ENCODE measurements at places on chromosomes 7 and 10. TPM values are rescaled to one million over a fixed set of nuclear protein-coding genes. Genes with fewer than 3 reads are reported as not detected.

GRCh38 chr10:127940866-127941640, 34.1 kb downstream of the PTPRE start:
- no peak overlapping the region for H3K27ac ChIP-seq
- H3K4me3 ChIP-seq: no peak overlapping the region
- peak; percentile 32 for DNase-seq
- no peaks in the 10 kb centered on the region for H3K36me3 ChIP-seq

DNA sequence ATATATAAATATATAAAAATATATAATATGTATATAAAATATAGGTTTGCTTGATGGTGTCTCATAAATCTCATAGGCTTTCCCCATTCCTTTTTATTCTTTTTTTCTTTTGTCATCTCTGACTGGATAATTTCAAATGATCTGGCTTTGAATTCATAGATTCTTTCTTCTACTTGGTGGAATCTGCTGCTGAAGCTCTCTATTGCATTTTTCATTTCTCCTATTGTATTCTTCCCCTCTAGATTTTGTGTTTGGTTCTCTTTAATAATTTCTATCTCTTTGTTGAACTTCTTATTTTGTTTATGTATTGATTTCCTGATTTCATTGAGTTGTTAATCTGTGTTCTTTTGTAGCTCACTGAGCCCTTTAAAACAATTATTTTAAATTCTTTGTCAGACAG, 629.4 kb downstream of the GALNT17 start:
- no peaks in the 10 kb centered on the region for H3K4me1 ChIP-seq
- no peak overlapping the region for H3K27ac ChIP-seq
- H3K36me3 ChIP-seq: no peaks in the 10 kb centered on the region
- H3K4me3 ChIP-seq: no peak overlapping the region

OR13A1 gene
- 0.31 TPM for total RNA-seq

DNA sequence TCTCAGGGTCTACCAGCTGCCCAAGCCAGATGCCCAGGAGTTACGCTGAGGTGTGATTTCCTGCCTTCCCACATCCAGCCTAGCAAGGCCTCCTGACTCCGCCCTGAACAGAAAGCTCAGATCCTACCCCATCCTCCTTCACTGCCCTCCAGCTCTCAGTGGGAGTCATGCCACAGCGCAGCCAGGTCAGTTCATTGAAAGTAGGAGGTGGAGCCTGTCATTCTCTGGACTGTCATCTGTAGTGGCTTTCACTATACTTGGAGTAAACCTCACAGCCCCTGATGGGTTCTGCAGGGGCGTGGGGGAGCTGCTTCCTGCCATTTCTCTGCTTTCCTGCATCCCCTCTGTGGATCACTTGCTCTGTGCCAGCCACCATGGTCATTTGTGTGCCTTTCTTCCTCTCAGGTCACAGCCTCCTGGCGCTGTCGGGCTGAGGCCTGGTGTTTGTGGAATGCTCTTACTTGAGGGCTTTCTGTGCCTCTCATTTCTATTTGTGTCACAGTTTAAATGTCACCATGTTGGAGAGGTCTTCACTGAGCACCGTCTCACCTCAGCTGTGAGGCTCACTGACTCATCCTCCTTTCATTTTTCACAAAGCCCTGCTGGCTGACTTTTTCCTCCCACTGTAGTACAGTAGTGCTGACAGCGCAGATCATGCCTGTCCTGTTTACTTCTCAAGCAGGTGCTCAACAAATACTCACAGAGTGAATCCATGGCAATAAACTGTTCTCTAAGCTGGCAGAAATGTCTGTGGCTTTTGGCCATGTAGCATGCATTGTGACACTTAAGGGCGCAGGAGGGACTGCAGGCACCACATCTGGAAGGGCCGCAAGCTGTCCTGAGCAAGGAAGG, 61.0 kb upstream of the TMEM248 start:
- H3K27ac ChIP-seq: no peak overlapping the region
- H3K36me3 ChIP-seq: peaks cover 6% of the 10 kb centered on the region
- H3K4me1 ChIP-seq: no peaks in the 10 kb centered on the region
- H3K4me3 ChIP-seq: no peak overlapping the region
- no peaks in the 10 kb centered on the region for H3K27me3 ChIP-seq
- peak; percentile 65 for DNase-seq

GRCh38 chr10:11678074-11678793, 63.9 kb upstream of the ECHDC3 start:
- H3K4me3 ChIP-seq: no peak overlapping the region
- no peak overlapping the region for H3K27ac ChIP-seq
- no peak for DNase-seq
- peaks cover 4% of the 10 kb centered on the region for H3K27me3 ChIP-seq
- H3K4me1 ChIP-seq: peaks cover 4% of the 10 kb centered on the region

- no peak for DNase-seq
- no peak overlapping the region for H3K27ac ChIP-seq
These were observed 620.2 kb downstream of the ANKRD7 start for GRCh38 chr7:118844748-118845147.

ZNF248 gene
- total RNA-seq: 19.6 TPM

FIGNL1 gene
- total RNA-seq: 41.7 TPM

DNA sequence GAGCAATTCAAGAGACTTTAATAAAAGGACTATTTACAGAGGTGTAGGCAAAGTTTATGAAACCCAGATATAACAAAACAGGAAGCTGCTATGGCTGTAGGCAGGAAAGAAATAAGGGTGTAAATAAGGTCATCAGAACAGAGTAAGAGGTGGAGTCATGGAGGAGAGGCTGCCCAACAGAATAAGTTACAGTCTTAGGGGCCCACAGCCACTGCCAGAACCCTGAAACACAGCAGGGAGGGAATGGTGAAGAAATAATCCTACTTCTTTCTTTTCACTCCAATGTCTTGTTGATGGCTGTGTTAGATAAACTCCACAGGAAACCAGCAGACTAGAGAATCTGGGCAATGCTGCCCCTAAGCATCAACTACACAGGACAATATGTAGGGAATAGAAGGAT, 155.8 kb upstream of the TAC1 start:
- no peak overlapping the region for H3K4me3 ChIP-seq
- H3K27ac ChIP-seq: no peak overlapping the region

WIPF3 gene
- 10.2 TPM for total RNA-seq

NUTM2A gene
- total RNA-seq: 1.5 TPM

AGAP5 gene
- 10.1 TPM for total RNA-seq

DNA sequence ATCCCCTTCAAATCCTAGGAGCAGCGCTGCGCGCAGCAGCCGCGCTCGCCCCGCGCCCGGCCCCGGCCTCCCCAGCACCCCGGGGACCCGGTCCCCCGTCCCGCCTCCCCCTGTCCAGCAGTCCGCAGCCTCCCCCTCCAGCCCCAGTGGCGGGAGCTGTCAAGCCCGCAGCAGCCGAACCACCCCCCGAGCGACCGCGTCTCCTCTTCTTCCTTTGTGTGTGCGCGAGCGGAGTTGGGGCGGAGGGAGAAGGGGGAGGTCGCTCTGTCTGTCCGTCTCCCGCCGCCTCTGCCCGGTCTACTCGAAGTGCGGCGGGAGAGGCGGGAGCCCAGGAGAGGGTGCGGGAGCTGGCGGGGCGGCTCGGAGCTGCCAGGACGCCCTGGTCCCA, 375 bp upstream of the CHN2 start:
- H3K4me3 ChIP-seq: peak overlapping the region; percentile 83
- H3K27me3 ChIP-seq: peaks cover 37% of the 10 kb centered on the region
- no peaks in the 10 kb centered on the region for H3K36me3 ChIP-seq
- H3K4me1 ChIP-seq: peaks cover 25% of the 10 kb centered on the region
- H3K27ac ChIP-seq: no peak overlapping the region
- peak; percentile 77 for DNase-seq

NKX1-2 gene
- 2.4 TPM for total RNA-seq

DNA sequence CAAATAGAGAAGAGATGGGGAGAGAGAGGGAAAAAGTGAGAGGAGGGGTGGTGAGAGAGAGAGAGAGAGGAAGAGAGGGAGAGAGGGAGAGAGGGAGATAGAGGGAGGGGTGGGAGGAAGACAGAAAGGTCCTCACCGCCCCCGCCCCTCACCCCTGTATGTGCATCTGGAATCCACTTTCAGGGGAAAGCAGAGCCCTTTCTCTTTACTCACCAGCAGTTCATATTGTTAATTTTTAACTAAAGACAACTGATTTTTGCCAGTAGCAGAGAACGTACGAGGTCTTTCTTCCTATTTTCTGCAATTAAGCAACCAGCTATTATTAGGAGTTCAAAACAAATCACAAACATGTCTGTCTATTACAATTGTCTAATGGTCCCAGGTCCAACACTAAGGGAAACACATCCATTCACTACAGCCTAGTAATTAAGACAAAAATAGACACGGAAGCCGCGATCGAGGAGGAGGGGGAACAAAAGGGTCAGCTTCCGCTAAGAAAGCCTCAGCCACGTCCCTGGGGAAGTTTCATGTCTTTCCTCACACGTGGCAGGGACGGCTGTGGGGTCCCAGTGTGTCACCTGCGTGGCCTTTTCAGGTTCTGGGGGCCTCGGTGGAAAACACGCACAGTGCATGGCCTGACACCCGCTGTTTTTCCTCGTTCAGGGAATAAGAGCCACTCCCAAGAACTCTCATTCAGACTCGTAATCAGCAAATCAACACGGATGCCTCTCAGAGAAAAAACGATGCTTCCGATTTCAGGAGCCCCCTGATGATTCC, 572.0 kb downstream of the PTPRN2 start:
- H3K27me3 ChIP-seq: no peaks in the 10 kb centered on the region
- peak; percentile 35 for DNase-seq
- H3K27ac ChIP-seq: no peak overlapping the region
- peak overlapping the region; percentile 17 for H3K4me3 ChIP-seq
- no peaks in the 10 kb centered on the region for H3K4me1 ChIP-seq

TEX36 gene
- not detected for total RNA-seq

RBM33 gene
- 87.1 TPM for total RNA-seq

LIPK gene
- not detected for total RNA-seq

DNA sequence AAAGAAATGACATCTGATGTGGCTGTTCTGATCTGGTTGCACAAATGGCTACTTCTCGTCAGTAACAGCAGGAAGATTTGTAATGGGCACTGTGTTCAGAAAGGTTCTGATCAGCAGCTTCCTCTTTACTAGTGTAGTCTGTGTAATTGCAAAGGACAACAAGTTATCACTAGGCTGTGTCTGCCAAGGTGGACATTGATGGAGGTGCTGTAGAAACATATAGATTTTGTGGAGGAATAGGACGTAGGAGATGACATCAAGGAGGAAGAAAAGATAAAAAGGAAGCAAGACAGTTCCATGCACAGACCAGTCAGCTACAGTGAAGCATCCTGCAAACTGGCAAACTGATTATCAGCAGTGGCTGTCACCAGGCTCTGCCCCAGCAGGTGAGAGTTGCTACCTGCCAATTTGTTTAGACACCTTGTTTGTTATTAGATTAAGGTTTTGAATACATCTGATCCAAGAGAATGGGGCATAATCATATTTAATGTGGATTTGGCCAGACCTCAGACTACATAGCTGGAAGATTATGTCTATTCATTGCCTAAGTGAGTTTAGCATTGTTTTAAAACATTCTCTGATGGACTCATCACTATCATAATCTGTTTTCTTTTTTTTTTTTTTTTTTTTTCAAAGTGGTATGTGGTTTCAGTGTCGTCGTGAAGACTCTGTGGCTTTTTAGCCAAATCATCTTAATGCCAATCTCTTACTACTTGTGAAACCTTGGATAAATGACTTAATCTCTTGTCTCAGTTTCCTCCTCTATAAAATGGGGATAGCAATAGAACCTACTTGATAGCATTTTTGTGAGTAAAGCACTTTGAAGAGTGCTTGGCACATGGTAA, 417.9 kb upstream of the LRGUK start:
- H3K27me3 ChIP-seq: no peaks in the 10 kb centered on the region
- no peaks in the 10 kb centered on the region for H3K36me3 ChIP-seq
- no peak for DNase-seq
- H3K4me3 ChIP-seq: no peak overlapping the region
- peaks cover 3% of the 10 kb centered on the region for H3K4me1 ChIP-seq

SLC26A5 gene
- 0.35 TPM for total RNA-seq

- no peak overlapping the region for H3K27ac ChIP-seq
- peaks cover 10% of the 10 kb centered on the region for H3K4me1 ChIP-seq
- H3K36me3 ChIP-seq: peaks cover 32% of the 10 kb centered on the region
- H3K27me3 ChIP-seq: no peaks in the 10 kb centered on the region
These were observed 19.5 kb downstream of the NRP1 start for GRCh38 chr10:33314811-33315561.

TAS2R4 gene
- 1.3 TPM for total RNA-seq

DNA sequence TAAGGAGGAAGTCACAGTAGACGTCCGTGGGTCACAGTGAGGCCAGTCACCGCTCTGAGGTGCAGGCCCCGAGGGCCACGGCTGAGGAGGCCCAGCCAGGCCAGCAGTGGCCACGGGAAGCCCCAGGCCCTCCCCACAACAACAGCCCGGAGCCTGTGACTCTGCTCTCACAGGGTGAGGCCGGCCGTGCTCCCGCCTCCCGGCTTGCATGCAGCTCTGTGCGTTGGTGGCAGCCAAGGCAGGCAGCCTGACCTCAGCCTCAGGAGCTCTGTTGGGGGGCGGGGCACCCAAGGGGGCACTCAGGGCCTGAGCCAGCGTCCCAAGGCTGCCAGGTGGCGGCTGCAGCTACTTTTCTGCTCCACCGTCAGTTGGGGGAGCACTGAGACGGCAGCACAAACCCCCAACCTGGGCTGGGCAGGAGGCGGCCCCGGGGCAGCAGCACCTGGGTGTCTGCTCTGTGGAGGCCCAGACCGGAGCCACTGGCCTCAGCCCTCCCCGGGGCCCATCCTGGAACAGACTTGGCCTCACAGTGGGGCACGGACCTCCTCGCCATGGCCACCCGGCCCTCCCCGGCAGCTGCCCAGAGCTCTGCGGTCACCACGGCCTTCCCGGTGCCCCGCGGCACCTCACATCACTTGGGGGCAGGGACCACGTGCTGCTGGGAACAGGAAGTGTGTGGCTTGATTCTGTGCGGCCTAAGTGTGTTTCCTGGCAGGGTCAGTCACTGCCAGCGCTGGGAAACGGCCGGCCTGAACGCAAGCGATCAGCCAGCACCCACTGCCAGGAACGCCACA, 13.3 kb downstream of the CYP2W1 start:
- no peak overlapping the region for H3K4me3 ChIP-seq
- H3K36me3 ChIP-seq: peaks cover 9% of the 10 kb centered on the region
- no peak overlapping the region for H3K27ac ChIP-seq
- H3K4me1 ChIP-seq: no peaks in the 10 kb centered on the region
- H3K27me3 ChIP-seq: no peaks in the 10 kb centered on the region

LRRTM3 gene
- not detected for total RNA-seq

DNA sequence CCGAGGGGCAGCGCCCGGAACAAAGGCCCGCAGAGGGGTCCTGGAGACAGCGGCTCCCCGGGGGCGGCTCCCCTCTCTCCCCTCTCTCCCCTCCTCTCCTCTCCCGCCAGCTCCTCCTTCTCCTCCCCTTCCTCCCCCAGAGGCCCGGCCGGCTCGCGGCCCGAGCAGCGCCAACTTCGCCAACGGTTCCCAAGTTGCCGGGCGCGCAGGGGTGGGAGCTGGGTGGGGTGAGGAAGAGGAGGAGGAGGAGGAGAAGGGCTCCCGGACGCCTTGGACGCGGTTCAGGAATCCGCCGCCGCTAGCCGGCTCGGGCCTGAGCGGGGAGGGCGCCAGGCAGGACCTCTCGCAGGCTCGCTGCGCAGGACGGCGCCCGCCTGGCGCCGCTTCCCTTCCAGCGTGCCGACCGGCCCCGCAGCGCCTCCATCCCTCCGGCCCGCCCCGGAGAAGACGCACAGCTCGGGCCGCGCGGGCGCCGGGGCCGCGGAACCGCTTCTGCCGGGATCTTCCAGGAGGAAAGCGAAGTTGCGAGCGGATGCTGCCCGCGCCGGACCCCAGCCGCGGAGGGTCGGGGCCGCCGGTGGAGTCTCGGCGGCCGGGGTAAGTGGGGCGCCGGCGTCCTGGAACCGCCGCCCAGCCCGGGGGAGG, at the start of gene CHST3:
TSS of gene CHST3 (plus strand) at position 298 of the 645 bp plus-strand sequence. CDS start 41,448 bp downstream, outside the sequence.
- peak within 1 kb of the TSS; percentile 84 for H3K4me3 ChIP-seq
- peaks cover 6% of the 10 kb centered on the region for H3K27me3 ChIP-seq
- DNase-seq: peak; percentile 84
- no peak within 1 kb of the TSS for H3K27ac ChIP-seq

CPA2 gene
- 0.66 TPM for total RNA-seq

IL2RA gene
- not detected for total RNA-seq

PRRT4 gene
- total RNA-seq: 0.18 TPM

All from endodermal cell (in vitro differentiated cells).